ENCODE measurements at places on chromosomes 3 and 15.
A peak's percentile ranks its signal among the peaks of the same experiment; 100 is the strongest.

- no peak for DNase-seq
Measured at GRCh38 chr3:50581459-50581842, 12.1 kb downstream of the HEMK1 start.

DNA sequence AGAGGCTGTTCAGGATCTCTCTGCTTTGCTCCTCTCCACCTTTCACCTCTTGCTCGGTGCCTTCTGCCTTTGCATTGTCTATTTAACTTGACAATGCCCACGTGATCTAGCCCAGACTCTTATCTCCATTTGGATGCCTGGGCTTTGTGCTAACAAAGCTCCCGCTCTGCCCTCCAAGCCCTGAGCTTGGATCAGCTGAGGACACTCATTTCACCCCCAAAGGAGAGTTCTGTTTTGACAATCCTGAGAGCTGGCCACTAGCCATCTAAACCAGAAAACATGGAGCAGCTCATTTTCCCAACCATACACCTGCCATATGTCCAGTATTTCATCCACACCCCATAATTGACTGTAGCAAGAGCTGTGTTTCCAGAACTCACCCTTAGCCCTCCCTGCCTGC, 12.8 kb downstream of the GPR176 start:
- DNase-seq: no peak

DNA sequence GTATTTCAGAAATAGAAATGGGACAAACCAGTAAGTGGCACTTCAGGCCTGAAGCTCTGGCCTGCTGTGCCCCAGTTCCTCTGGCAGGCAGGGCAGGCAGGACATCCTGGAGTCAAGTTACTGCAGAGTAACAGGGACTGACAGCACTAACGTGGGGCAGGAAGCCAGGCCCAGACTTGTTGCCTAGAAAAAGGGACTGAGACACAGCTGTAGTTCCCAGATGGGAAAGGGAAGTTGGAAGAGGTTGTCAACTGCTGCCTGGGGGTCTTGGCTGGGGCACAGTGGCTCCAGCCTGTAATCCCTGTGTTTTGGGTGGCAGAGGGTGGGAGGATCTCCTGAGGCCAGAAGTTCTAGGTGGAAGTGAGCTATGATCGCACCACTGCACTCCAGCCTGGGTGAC, 171.9 kb downstream of the FMN1 start:
- no peak for DNase-seq

DNA sequence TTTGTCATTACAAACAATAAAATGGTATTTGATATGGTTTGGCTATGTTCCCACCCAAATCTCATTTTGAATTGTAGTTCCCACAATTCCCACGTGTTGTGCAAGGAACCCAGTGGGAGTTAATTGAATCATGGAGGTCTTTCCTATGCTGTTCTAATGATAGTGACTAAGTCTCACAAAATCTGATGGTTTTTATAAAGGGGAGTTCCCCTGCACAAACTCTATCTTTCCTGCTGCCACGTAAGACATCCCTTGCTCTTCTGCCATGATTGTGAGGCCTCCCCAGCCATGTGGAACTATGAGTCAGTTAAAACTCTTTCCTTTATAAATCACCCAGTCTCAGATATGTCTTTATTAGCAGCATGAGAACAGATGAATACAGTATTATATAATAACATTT, 15.4 kb upstream of the AADAC start:
- no peak for DNase-seq

DNA sequence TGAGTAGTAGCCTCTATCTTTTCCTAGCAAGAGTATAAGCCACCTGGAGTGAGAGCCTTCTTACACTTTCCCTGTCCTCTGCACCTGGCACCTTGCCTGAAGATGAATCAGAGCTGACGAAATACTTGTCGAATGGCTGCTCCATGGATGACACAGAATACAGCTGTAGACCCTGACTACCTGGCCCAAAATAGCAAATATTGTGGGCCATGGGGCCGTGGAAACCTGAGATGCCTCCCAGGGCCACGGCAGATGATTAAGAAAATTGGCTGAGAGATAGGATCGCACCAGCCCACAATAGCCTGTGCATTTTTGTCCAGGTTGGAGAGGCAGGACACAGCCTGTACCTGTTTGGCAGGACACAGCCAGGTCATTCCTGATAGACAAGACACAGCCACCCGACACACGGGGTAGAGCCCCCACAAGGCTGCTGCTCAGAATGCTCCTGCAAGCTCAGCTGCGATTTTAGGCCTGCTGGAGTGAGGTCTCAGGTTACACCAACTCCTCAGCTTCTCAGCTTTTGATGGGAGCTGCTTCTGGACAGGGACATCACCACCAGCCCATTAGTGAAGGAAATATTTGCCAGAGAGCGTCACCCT, 22.9 kb upstream of the TPM1 start:
- peak; percentile 22 for DNase-seq

DNA sequence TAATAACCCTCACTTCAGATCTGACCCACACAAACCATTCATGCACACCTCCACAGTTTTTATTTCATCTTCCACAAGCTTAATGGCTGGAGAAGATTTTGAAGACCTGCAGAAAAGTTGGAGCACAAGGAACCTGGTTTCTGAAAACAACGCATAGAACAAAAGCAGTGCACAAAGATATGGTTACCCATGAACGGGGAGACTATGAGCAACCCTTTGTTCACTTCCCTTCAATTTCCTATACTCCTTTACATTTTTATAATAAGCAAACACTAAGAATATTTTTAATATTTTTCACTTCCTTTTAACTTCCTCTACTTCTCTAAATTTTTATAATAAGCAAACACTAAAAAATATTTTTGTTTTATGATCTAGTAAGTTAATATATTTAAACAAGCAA, 103.5 kb upstream of the UBE2E2 start:
- no peak for DNase-seq

DNA sequence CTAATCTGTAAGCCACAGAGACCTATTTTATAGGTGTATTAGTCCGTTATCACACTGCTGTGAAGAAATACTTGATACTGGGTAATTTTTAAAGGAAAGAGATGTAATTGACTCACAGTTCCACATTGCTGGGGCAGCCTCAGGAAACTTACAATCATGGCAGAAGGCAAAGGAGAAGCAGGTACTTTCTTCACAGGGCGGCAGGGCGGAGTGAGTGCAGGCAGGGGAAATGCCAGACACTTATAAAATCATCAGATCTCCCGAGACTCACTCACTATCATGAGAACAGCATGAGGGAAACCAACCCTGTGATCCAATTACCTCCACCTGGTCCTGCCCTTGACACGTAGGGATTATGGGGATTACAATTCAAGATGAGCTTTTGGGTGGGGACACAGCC, 108.7 kb downstream of the GALK2 start:
- no peak for DNase-seq

DNA sequence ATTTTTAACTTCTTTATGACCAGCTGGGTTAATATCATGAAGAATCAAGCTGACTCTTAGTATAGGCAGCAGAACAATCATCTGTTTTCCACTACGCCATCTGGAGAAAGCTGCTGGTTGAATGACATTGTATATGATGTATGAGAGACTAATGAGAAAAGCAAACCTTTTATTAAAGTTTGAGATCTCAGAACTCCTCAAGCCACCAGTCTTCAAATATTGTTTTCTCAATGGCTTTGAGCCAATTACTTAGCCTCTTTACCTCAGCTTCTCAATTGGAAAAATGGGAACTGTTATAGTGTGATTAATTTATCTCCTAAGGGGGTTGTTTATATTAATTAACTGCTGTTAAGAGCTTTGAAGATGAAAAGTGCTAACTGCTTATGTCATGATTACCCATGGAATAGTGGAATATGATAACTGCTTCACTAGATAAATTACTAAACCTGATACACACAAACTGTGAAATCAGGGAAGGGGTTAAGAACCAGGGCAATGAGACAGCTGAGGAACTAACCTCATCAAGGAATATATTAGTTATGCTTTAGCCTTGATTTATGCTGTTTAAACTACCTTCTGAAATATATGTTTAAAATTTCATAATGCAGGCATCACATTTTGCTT, 330.1 kb downstream of the SOX2 start:
- DNase-seq: no peak

GRCh38 chr3:54168451-54168850, 46.1 kb downstream of the CACNA2D3 start:
- no peak for DNase-seq

- no peak for DNase-seq
Measured at GRCh38 chr3:156964577-156964976, 138.4 kb downstream of the LEKR1 start.

- no peak for DNase-seq
Measured at GRCh38 chr15:57298204-57298603, 78.1 kb upstream of the CGNL1 start.

DNA sequence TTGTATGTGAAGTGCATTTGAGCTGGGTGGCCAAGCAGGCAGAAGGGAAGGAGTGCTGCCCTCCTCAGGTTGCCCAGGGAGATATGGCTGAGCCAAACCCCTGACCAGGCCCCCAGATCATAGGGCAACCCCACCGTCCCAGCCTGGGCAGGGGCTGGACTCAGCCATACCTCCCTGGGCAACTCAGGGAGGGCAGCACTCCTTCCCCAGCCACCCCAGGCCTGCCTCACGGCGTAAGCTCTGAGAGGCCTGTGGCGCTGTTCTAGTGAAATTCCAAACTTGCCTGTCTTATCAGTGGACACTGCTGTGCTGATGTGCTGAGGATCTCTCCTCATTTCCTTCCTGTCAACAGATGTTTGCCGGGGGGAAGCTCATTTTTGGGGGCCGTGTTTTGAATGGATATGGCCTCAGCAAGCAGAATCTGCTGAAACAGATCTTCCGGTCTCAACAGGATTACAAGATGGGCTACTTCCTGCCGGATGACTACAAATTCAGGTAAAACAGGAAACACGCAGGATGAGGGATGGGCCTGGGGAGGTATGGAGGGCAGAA, 57.6 kb upstream of the FGD5 start:
- no peak for DNase-seq

- DNase-seq: no peak
Measured at GRCh38 chr3:28053759-28054158, 187.7 kb upstream of the CMC1 start.

- DNase-seq: no peak
Measured at GRCh38 chr3:143535994-143536784, 312.1 kb downstream of the SLC9A9 start.

DNA sequence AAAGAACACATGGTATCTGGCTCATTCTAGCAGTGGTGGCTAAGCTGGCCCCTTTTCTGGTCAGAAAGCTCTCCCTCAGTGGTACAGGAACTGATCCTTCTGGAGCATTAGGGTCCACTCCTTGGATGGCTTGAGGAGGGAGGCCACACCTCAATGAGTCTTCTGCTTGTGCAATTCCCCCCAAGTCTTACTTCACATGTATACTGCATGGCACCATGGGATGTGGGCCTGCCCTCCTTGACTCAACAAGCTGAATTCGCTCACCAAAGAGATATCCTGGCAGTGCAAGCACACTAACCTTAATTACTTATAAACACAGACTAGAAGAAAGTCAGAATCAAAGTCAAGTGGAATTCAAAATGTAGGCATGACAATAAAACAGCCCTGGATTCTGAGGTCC, 133.8 kb upstream of the SLC2A2 start:
- DNase-seq: peak; percentile 52

DNA sequence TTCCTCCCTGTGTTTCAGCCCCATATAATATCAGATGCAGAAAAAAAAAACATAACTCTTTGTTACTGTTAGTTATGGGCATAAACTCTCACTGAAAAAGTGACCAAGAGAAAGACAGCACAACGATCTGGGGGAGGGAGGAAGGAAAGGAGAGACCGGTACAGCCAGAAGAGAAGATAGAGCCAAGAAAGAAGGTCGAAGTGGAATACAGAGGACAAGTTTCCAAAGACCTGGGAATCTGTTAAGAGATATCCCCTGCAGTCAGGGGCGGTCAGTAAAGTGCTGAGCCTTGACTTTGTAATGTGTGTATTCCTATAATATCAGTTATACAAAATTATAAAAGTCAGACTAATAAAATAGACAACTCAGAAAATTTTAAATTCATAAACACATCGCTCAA, 3.3 kb downstream of the ALDH1A2 start:
- no peak for DNase-seq

- no peak for DNase-seq
Measured at GRCh38 chr3:1318296-1319005, 225.6 kb downstream of the CNTN6 start.

DNA sequence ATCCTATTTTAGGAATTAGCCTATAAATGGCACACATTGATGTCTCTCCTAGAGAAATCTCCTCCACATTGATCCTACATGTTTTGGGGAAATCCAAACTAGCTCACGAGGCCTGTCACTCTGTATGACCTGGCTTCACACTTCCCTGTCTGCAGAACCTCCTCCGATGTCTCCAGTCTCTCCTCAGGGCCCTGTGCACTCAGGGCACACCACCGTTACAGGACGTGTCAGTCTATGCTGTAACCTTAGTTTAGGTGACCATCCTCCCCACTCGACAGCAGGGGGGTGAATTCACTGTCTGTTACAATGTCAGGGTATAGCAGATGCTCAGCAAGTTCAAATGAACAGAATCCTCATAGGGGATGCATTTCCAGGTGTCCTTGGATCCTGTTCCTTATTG, 249.1 kb downstream of the OCA2 start:
- no peak for DNase-seq

DNA sequence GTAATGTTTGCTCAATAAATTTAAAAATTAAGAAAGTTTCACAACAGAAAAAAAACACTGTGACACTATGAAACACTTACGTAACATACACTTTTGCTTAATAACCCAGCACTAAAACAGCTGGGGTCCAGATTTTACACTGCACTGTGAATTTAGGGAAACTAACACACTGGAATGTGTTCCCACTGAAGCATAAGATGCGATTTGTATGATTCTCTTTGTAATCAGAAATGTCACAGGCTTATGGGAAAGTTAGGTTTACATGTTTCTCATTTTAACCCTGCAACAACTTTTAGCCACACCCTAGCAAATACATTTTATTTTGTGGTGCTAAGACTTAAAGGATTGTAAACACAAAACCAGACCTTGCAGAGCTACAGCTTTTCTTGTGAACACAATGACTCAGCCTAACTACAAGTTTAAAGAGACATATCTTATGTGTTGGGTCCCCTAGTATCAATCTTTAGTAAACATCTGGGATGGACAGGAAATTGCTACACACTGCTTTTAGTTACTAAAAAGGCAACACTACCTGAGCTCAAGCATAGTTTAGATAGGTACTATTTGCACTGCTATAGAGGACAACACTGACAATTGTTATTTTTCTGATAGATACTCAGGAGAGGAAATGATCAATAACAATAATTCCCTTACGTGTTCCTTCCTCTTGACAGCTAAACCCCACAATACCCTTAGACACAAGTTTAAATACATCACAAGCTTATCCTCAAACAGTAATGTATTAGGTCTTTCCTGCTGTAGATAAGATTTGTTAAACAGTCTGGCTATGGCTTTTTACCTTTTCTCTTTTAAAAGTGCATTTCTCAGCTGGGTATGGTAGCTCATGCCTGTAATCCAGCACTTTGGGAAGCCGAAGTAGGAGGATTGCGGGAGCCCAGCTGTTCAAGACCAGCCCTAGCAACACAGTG, 3.8 kb downstream of the PLD1 start:
- peak; percentile 73 for DNase-seq

- DNase-seq: no peak
Measured at GRCh38 chr15:72078887-72079286, 39.1 kb downstream of the MYO9A start.

GRCh38 chr3:46549989-46550388, 16.1 kb downstream of the LRRC2 start:
- DNase-seq: no peak

Data from erythroblast (primary cell).